Left kidney (tissue), 8 donors: ENCODE measurements at places on chromosomes 6 and 20. TPM values are rescaled to one million over a fixed set of nuclear protein-coding genes. Genes with fewer than 3 reads are reported as not detected.
A peak's percentile ranks its signal among the peaks of the same experiment; 100 is the strongest.

HSPA1B gene
- polyA plus RNA-seq, result 112 TPM

BPI gene
- polyA plus RNA-seq, result 0.32 TPM

MAS1 gene
- 0.03 TPM for polyA plus RNA-seq

DNA sequence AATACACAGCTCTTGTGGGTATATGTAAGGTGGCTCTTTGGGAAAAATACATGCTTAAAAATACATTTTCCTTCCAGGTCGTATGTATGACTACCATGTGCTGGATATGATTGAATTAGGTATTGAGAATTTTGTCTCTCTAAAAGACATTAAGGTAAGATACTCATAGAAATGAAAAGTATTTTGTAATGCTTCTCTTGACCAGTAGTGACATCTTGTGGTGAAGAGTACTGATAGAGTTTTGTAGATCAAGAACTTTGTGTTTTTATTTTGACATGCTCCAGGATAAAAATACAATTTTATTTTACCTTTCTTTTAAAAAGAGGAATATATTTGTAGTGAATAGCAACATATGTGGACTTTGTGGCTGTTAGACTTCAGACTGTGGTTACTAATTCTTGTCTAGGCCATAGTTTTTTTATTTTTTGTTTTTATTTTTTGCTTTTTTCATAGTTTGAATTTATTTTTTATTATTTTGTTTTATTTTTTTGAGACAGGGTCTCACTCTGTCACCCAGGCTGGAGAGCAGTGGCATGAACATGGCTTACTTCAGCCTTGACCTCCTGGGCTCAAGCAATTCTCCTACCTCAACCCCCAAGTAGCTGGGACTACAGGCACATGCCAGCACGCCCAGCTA, 17.9 kb downstream of the RPF2 start:
- DNase-seq, result peak; percentile 30

DNA sequence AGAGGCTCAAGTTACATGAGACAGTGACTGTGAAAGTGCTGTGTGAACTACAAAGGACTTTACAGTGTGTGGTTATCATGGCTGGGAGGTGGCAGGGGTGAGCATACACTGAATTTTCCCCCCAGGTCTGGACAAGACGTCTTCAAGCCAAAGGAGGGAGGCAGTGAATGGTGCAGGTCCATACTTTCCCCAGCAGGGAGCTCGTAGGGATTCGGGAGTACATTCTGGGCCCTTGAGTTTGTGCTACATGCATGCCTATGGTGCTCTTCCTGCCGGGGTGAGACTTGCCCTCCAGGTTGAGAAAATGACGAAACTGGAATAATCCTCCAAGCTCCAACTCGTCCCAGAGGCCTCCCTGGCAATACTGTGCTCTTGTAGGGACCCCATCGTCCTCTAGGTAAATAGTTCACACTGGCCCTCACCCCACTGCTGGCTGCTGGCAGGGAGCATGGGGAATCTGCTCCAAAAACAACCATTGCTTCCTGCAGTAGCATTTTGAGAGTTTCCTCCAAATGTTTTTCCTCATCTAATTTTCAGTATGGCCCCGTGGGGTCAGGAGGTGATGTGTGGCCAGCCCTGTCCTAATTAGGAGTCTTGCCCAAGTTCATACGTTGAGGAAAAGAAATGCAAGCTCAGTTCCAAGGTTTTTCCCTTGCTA, 57.6 kb downstream of the ZNF831 start:
- peak; percentile 29 for DNase-seq

DNA sequence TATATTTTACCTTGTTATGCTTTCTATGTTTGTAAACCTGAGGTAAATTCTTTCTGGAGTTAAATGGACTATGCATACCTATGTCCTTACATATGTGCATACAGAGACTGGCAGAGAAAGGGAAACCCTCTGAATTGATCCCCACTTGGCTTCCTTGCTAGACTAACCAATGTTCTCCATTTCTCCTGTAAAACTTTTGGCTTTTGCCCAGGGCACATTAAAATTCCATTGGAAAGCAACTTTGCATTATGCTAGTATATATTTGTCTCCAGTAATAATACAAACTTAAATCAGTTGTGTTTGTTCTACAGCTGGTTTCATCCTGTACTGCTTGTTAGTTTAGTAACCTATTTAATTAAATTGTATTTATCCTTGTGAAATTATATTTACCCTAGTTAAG, 646.0 kb upstream of the MARCKS start:
- DNase-seq, result no peak

DNA sequence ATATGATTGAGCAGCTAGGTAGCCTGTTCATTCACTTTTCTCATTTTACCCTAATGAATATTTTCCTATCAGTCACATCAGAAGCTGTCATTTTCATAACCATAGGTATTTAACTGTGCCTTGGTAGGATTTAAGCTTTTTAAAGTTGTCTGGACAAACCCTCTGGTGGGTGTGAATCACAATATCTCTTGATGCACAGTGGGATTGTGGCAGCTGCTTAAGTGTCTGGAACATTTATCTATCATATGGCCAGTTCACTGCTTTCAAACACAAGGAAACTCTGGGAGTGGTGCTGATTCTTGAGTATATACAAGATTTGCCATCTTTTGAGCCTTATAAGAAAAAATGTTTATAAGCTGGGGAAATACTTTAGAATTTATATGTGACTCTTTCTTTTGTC, 87.0 kb upstream of the SUPT3H start:
- no peak for DNase-seq

- DNase-seq, result no peak
Observed at GRCh38 chr6:28683945-28684538, 158.4 kb downstream of the GPX5 start.

DNA sequence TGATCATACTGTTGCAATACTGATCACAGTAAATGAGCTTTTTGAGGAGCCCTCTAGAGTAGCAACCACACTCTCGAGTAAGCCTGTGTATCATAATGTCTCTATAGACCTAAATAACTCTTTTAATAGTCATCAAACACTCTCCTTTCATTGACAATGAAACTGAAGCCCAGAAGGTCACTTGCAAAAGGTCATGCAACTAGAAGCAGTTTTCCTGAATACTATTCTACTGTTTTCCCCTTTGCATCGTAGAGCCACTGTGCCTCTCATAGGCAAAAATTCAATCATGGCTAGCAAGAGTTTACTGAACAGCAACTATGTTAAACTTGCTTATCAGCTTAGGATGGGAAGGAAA, 105.3 kb downstream of the HIVEP2 start:
- no peak for DNase-seq

DNA sequence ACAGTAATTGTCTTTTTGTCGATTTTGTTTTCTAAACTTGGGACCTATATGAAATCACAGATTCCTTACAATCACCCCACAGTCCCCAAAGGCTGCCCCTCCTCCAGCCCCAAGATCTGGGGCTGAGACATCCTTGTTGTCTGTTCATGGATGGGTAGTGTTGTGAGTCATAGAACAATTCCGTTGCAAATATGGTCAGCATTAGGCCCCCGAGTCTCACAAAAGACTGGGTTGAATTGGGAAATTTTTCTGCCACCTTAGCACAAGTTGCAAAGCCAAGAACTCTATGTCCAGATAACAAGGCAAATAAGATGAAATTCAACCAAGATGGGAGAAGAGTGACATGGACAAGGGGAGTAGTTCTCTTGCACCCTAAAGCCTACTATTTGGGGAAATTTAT, 10.5 kb upstream of the TAB2 start:
- DNase-seq, result no peak

DNA sequence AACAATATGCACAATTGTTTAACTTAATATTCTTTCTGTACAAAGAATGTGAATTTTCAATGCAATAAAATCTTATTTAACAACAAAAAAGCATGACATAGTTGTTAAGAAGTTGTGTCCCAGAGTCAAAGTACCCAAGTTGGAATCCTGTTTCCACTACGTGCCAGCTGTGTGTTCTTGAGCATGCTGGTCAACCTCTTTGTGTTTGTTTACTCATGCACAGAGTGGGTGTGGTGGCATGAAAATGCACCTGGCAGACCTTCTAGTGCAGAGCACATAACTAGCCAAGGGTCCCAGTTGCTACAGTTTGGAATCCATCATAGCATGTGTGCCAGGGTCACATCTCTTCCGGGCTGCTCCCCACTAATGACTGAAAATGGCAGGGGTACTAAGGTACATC, 24.7 kb upstream of the MOCS1 start:
- DNase-seq, result no peak

- DNase-seq, result no peak
Observed at GRCh38 chr6:13094781-13095425, 233.4 kb downstream of the TBC1D7 start.
